ENCODE measurements at places on chromosomes 3 and 15.

DNA sequence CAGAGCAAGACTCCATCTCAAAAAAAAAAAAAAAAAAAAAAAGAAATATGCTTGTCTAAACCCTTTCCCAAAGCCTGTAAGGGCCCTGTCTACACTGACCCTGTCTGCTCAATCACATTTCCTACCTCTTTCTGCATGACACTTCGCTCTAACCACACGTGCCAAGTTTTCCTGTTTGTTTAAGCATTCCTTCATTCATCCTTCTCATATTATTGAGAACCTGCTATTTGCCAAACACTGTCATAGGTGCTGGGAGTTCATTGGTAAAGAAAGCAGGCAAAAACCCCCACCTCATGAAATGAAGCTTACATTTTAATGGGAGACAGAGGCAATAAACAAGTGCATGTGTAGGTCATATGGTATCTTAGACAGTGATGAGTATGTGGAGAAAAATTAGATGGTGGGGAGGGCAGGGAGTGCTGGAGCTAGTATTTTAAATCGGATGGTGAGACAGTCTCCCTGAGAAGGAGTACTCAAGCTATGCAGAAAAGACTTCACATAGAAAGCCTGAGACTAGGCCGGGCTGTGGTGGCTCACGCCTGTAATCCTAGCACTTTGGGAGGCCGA, 48.0 kb downstream of the B3GNT5 start:
- peak; percentile 57 for DNase-seq

DNA sequence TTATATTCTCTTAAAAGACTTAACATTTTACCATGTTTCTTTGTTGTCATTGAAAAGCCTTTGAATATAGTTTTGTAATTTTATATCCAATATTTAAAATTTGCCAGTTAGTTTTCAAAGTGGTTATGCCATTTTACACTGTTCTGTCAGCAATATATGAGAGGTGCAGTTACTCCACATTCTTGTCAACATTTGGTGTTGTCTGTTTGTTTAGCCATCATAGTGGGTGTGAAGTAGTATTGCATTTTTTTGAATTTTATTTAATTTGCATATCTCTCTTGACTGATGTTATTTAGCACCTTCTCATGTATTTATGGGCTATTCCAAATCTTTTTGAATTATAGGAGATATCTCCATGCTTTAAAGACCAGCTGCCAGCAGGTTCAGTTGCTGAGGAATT, 40.4 kb downstream of the LRRC28 start:
- DNase-seq, result no peak

DNA sequence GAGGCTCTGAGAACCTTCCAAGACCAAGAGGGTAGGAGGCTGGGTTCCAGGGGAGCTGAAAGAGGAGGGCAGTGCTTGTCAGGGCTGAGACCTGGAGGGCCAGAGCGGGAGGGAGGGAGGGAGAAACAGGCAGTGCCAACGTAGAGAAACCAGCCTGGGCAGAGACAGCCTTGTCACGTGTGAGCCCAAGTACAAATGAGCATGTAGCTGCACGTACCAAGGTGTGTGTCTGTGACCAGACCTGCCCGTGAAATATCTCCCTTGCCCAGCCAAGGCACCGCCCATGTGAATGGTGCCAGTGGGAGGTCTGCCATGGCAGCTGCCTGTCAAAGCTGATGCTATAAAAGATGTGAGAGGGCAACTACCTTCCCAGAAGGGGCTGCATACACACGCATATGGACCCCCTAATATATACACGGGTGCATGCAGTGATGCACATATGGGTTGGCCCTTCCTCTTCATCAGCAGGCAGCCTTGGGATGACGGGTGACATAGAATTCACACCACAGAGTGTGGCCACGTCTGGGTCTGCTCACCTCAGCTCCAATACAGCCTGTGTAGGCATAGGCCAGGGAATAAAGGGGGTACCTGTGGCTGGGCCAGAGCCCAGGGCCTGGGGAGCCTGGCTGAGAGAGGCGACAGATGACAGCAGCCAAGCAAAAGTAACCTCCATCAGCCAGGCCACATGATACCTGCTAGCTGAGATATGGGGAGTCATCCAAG, 7.8 kb upstream of the CTDSPL start:
- DNase-seq, result no peak

DNA sequence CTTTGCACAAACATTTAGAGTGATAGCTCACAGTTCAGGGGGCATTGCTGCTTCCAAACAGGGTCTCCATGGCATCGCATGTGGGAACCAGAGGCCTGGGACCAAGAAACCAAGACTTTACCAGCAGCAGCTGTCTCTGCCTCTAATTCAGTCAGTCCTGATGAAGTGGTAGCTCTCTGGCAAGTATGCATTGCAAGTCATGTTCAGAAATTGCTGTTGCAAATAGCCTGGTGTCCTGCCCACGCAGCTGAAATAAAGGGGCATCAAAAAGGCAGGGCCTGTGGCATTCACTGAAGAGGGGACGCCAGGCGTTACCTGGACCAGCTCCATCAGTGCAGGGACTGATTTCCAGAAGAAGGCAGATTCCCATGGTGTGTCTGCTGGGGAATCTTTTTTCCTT, 121.3 kb downstream of the CD47 start:
- DNase-seq, result no peak

GRCh38 chr3:192130534-192131132, 596.7 kb downstream of the FGF12 start:
- peak; percentile 40 for DNase-seq

- DNase-seq, result no peak
These were observed 55.2 kb downstream of the PGPEP1L start for GRCh38 chr15:98952381-98952803.

GRCh38 chr3:114697401-114697800, 403.6 kb downstream of the TIGIT start:
- no peak for DNase-seq

All from fibroblast of skin of right quadriceps (primary cell).